ENCODE measurements at places on chromosomes 7 and 10.

GRCh38 chr7:34761627-34762026 is 103.6 kb downstream of the NPSR1 start:
- no peak for DNase-seq

DNA sequence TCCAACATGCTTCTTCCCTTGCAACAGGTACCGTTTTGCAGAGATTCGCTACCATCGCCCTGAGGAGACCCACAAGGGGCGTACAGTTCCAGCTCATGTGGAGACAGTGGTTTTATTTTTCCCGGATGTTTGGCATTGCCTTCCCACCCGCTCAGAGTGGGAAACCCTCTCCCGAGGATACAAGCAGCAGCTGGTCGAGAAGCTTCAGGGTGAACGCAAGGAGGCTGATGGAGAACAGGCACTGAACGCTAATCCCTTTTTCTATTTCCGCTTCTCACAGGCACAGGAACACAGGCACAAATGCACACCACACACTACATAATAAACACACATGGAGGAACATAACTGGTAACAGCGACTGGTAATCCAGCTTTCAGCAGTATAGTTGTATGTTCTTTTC is 35.2 kb downstream of the CCAR1 start:
- DNase-seq = no peak

DNA sequence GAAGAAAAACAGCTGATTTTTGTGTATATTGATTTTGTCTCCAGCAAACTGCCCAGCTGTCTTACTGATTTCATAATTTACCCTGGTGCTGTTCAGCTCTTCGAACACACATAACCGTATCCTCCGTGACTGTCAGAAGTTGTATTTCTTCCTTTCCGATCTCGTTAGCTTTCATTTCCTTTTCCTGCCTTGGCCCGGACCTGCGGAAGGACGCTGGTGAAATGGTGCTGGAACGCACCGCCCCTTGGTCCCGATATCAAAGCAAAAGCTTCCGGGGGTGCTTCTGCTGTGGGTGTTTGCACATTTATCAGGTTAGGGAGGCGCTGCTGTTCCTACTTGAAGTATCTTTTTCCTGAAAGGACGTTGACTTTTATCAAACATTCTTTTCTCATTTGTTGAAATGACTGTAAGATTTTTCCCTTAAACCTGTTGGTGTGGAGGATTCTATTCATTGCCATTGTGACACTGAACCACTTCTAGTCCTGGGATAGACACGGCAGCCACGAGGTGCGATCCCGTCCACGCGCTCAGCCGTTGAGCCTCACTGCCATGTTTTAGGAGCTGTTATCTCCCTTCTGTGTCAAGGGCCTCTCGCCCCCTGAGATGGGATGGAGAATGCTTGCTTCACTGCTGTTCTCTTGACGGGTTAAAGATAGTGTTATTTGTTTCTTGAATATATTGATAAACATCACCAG is 72.6 kb downstream of the FOXL3 start:
- DNase-seq = peak; percentile 49

DNA sequence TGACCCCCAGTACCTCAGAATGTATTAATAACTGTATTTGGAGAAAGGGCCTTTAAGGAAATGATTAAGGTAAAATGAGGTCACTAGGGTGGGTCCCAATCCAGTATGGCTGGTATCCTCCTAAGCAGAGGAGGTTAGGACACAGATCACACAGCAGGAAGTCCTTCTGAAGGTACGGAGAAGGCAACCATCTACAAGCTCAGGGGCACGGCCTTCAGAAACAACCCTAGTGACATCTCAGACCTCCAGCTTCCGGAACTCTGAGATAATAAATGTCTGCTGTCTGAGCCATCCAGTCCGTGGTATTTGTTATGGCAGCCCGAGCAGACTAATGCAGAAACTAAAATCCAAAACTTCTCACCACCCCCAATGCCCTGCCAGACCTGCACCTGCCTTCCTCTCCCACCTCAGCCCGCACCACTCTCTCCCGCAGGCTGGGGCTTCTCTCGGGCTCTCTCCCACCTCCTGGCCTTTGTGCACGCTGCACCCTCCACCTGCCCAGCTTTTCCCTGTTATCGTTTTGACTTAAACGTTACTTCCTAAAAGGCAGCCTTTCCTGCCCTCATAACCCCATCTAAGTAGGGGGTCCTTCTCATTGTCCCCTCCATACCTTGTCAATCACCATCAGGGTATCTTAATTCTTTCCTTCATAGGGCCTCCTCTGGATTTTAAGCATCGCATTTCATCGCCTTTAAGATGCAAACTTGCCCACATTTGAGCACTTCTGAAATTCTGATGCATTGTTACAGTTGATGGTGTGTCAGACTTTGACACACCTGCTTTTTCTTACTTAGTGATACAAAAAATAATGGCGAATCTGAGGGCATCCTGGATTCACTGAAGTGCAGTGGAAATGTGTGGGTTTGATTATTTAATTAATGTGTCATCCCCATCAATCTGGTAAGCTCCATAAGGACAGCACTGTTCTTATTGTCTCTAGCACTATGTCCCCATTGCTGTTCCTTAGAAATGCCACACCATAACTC is 32.2 kb upstream of the AQP1 start:
- DNase-seq = no peak

GRCh38 chr10:112799038-112799437 is 151.0 kb upstream of the TCF7L2 start:
- no peak for DNase-seq

GRCh38 chr10:122344741-122345258 is 29.7 kb upstream of the PLEKHA1 start:
- DNase-seq = no peak

DNA sequence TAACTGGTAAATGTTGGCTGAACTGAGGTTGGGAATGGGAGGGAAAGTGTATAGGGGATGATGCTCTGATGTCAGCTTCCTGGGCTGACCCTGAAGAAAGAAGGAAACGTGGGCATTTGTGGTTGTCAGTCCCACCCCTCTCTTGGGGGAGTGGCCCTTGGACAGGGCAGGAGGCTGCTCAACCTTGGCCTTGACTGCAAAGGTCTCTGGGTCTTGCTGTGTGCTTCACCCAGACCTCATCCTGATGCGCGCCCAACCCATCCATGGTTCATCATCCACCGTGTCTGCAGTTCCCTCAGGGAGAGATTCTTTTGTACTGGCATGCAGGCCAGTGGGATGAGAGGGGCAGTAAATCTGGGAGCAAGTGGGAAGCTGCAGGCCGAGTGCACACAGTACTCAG is 4.7 kb upstream of the ZYX start:
- no peak for DNase-seq

DNA sequence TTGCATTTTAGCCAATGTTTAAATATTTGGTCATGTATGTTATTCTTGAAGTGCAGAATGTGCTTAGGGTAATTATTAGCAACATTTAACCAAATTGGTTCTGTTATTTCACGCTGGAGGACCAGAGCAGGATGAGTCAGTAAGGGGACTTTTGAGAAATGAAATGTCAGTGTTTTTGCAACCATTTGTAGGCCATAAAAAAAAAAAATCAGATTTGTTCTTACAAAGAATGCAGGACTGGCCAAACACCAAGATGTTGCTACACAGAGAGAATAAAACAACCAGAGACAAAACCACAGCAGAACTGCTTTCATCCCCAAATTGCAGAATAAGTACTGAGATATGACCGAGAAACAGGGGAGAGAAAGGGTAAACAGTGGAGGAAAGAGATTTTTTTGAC is 62.1 kb downstream of the TPST1 start:
- no peak for DNase-seq
